ENCODE measurements at places on chromosomes 4 and X. TPM values are rescaled to one million over a fixed set of nuclear protein-coding genes. Genes with fewer than 3 reads are reported as not detected.

- DNase-seq, result no peak
These were observed 125.5 kb upstream of the GIMD1 start for GRCh38 chr4:106494066-106494465.

ARHGEF9 gene
- total RNA-seq, result 21.9 TPM

MAGEH1 gene
- 13.1 TPM for total RNA-seq

DNA sequence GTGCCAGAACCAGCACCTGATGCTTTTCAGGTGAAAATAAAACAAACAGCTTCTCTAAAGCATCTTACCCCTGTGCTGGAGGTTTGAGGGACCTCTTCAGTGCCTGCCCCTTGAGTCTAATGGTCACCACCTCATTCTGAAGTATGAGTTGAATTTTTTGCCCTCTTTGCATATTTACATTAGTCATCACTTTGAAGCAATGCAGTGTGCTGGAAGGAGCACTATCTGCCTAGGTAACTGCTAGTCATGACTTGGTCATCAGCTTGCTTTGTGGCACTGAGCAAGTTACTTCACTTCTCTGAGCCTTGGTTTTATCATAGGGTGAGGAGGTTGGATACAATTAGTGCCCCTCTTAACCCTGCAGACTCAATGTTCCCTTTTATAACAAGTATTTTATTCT is 44.9 kb downstream of the SPATA18 start:
- no peak for DNase-seq

GRCh38 chr4:76930685-76931084 is 18.9 kb upstream of the SEPTIN11 start:
- no peak for DNase-seq

LANCL3 gene
- not detected for total RNA-seq

DNA sequence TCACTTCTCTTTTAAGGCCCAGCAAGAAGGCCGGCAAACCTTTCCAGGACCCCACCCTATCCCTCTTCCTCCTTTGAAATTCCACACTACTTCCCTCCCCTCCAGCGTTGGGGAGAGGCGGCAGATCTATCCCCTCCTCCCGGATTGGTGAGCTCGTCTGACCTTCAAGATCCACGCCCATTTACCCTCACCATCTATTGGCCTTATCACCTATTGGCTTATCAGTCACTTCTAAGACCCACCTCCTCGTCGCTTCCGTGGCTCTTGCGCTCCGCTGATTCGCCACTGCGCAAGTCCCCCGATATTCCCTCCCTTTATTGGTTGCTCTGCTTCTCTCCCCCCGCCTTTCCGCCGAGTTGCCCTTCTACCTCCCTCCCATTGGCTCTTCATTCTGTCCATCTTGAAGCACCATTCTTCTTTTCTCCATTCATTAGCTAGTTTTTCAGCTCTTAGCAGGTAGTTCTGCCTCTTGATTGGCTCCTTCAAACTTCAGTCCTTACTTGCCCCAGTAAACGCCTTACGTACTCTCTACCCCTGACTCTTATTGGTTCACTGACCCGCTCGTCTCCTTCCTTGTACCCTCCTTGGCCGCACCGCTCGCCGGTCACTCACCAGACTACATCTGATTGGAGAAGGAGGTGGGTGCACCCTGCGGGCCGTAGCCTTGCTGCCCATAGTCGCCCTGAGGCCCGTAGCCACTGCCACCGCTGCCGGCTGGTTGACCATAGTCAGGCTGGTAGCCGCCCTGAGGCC is 4.8 kb upstream of the PRICKLE3 start:
- DNase-seq, result peak; percentile 99

MAGEC2 gene
- total RNA-seq, result not detected

- no peak for DNase-seq
These were observed 355.0 kb downstream of the PPP1R2C start for GRCh38 chrX:42422961-42423360.

GRCh38 chr4:104571341-104571740 is 76.6 kb upstream of the CXXC4 start:
- DNase-seq, result no peak

GRCh38 chr4:113882668-113883067 is 96.8 kb downstream of the ARSJ start:
- no peak for DNase-seq

PCDH10 gene
- total RNA-seq, result not detected

DNAAF6 gene
- total RNA-seq, result not detected

DNA sequence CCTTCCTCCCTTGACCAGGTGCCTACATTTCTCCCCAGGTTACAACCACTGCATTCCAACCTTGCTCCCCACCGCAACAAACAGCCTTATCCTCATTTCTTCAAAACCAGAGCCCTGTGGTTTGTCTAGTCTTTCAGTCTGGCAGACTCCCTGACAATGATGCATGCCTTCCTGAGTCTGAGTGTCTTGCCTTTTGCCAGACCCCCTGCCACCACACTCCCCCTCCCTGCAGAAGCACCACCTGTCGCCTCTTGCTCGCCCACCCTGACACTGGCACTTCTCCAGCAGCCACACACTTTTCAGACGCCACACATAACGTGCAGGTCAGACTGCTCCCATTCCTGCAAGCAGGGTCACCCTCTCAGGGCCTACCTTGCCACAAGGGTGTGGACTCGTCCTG is 349.2 kb upstream of the NOCT start:
- no peak for DNase-seq

GRCh38 chr4:8524595-8525382 is 55.4 kb upstream of the GPR78 start:
- no peak for DNase-seq

TCEAL3 gene
- 10.6 TPM for total RNA-seq

GRCh38 chrX:15574017-15574416 is 26.7 kb downstream of the ACE2 start:
- DNase-seq, result no peak

DNA sequence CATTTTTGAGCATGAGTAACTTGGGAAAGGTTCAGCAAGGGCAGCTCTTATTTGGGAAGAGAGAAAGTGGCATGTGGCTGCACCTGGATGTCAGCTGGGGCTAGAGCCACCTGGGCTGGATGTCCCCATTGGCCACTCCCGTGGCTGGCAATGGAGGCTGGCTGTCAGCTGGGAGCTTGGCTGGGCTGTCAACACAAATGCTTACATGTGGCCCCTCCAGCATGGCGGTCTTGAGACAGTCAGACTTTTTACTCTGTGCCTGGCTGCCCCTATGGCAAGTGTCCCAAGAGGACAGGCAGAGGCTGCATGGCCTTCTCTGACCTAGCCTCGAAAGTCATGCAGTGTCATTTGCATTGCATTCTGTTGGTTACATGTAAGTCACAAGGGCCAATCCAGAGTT is 99.6 kb downstream of the FAM53A start:
- DNase-seq, result no peak

- no peak for DNase-seq
These were observed 5.5 kb upstream of the ASMT start for GRCh38 chrX:1609311-1609710.

Data from GM12878 (cell line).